HCEC 1CT (cell line): ENCODE measurements at places on chromosomes 11 and 22.

DNA sequence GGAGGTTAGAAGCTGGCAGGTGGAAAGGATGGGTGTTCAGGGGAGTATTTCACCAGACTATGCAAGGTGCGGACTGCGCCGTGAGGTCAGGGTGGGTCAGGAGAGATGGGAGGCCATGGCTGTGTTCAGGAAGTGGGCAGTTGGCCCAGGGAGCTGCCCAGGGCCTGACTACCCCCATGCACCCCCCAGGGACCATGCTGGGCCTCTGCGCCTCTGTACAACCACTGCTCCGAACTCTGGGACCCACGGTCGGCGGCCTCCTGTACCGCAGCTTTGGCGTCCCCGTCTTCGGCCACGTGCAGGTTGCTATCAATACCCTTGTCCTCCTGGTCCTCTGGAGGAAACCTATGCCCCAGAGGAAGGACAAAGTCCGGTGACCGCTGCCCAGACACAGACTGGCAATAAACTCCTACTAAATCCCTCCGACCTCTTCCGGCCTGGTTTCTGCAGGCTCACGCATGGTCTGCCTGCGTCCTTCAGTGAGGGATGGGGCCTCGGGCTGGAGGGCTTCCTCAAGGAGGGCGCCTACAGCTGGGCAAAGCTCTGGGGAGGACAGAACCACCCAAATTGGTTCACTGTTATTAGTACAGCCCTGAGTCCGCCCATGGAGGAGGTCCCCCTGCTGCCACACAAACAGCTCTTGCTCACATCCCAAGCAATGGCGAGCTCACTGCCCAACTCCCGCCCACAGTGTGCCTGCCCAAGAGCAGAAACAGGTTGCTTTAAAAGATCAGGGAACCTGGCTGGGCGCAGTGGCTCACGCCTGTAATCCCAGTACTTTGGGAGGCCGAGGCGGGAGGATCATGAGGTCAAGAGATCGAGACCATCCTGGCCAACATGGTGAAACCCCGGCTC lies 4.2 kb downstream of the PHLDA2 start:
- no peak for DNase-seq

DNA sequence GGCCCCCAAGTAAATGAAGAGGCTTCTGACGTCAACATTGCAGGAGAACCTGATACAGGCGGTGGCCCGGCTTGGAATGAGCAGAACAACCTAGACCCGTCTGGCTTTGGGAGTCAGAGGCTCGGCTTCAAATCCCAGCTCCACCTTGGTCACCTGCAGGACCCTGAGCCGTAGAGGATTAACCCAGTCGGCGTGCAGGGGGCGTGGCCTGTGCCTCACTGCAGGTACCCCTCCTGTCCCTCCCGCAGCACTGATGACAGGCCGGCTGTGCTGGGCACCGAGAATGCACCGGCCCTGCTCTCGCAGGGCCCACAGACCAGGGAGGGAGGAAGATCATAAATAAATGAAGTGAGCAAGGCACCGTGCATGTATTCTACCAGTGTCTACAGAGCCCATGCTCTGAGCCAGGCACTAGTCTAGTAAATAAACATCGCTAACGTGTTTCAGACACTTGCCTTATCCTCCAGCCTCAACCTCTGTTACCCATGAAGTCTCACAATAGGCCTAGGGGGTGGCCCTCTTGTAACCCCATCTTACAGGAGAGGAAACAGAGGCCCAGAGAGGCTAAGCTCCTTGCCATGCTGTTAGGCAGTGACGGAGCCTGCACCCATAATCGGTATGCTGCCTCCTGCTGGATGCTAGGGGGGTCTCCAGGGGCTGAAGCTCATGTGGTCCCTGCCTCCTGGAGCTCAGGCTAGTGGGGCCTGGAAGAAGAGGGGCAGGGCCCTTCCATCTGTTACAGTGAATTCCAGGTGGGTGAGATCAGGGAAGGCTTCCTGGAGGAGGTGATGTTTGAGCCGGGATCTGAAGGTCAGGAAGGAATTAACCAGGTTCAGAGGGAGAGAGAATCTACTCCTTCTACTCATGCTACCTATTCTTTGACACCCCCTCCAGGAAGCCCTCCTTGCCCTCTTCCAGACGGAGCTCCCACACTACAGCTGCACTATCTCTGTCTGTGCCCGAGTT lies 53.4 kb downstream of the RTL6 start:
- DNase-seq, result no peak

DNA sequence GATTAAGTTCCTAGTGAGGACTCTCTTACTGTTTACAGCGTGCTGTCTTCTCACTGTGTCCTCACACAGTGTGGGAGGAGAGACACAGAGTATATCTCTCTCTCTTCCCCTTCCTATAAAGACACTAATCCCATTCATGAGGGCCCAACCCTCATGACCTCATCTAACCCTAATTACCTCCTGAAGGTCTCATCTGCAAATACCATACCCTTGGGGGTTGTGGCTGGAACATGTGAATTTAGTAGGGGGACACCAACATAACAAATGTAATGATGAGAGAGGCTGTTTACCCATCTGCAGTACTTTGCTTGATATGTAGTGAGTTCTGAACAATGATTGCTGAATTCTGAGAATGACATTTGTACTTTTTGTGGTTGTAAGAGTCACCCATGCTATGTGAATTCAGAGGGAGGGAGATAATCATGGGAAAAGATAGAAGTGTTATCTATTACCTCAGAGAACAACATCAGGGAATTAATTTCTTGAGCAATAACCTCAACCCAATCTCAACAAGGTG lies 4.9 kb upstream of the OR52W1 start:
- DNase-seq, result no peak

DNA sequence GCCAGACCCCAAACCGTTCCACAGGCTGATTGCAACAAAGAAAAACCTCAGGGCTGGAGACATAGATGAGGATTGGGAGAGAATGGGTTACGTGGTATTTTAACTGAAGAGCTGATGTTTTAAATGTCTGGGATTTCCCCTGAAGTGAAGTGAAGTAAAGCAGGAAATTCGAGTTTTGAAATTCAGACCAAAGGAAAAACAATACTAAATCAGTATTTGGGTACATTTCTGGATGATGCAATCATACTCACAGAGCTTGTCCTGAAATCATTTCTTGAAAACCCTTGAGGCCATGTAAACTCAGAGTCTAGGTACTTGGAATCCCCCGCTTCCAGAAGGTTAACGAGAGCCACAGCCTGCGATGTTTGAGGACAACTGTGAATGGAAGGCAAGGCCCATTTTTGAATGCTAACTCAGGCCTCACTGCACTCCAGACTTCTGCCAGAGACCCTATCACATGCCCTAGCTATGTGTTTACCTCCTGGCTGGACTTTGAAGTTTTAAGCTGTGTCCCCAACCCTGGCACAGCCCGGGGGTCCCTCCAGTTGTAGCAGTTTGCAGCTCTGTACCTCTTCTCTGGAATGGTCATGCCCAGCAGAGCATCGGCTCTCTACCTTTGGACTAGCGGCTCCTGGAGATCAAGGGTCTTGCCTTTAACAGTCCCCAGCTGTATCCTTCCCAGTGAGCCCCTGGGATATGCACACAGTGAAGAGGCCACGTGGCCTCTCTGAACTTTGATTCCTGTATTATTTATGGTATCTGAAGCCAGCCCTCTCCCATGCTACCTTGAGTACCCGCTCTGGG lies 5.4 kb upstream of the FTH1 start:
- peak; percentile 81 for DNase-seq

DNA sequence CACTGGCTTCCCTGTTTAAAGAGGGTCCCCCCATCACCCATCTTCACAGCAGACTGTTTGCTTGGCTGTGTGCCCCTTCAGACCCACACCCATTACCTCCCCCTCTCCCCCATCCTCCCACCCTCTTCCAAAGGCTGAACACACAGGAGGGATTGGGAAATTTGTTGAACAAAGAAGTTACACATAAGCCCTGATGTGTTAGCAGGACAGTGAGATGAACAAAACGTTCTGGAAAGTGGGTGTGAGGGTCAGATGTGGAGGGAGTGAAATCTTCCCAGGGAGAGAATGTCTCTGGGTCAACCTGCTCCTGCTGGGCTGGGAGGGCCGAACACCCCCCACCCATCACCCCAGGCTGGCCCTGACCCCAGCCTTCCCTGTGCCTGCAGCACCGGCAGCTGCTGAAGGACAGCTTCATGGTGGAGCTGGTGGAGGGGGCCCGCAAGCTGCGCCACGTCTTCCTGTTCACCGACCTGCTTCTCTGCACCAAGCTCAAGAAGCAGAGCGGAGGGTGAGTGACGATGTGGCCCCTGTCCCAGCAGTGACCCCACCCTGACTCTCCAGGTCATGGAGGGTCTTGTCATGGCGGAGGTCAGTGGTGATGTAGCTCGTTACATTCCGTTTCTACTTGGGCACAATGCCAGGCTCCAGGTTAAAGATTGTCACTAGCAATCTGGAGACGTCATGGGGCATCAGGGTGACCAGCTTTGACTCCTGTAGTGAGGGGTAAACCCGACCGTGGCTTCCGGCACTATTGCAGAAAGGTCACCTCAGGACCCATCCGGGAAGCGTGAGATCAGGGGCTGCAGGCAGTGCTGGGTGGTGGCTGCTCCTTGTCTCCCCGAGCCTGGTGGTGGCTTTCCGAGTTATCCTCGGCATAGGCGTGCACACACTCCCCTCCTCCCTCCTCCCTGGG lies 103.5 kb downstream of the BCR start:
- DNase-seq, result no peak

DNA sequence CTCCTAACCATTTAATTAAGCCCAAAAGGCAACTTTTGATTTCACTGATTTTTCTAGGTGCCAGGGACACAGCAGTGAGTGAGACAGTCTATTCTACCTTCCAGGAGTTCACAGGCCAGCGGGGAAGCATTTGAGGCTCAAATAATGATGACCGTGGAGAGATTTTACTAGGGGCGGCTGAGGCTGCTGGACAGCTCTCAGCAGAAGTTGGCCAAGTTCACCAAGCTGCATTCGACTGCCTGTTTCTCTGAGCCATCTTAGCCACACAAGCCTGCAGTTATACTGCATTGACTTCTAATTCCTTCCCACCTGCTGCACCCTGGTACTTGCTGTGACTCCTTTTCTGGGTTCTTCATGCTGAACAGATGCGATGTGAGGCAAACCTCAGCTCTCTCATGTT lies 168.9 kb upstream of the TBCEL start:
- DNase-seq, result no peak

DNA sequence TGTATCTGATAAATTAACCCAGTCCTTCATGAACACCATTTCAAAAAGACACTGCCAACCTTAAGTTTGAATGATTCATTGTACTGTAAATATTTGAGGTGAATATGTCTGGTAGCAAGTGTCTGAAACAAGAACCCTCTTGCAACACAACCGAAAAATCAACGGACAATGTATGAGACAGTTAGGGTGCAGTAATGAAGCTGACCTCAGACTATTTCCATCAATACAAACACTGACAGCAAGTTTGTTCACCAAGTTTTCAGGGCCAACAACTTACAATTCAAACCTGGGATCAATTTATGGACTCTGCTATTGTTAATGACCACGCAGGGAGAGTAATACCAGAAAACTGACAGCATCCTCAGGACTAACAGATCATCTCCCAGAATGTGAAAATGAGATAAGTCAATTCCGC lies 126.3 kb downstream of the CADM1 start:
- DNase-seq, result no peak
